ENCODE measurements at places on chromosomes 2 and 18. TPM values are rescaled to one million over a fixed set of nuclear protein-coding genes. Genes with fewer than 3 reads are reported as not detected.

DAPL1 gene
- not detected for total RNA-seq

- no peaks in the 10 kb centered on the region for H3K4me1 ChIP-seq
- no peaks in the 10 kb centered on the region for H3K27me3 ChIP-seq
- H3K27ac ChIP-seq: no peak overlapping the region
- no peaks in the 10 kb centered on the region for H3K36me3 ChIP-seq
Observed at GRCh38 chr18:227374-227773, 40.5 kb downstream of the THOC1 start.

- H3K27ac ChIP-seq: no peak overlapping the region
- no peaks in the 10 kb centered on the region for H3K27me3 ChIP-seq
- no peaks in the 10 kb centered on the region for H3K36me3 ChIP-seq
- H3K4me1 ChIP-seq: no peaks in the 10 kb centered on the region
- H3K4me3 ChIP-seq: no peak overlapping the region
Observed at GRCh38 chr18:68054669-68055068, 538.1 kb upstream of the DSEL start.

DNA sequence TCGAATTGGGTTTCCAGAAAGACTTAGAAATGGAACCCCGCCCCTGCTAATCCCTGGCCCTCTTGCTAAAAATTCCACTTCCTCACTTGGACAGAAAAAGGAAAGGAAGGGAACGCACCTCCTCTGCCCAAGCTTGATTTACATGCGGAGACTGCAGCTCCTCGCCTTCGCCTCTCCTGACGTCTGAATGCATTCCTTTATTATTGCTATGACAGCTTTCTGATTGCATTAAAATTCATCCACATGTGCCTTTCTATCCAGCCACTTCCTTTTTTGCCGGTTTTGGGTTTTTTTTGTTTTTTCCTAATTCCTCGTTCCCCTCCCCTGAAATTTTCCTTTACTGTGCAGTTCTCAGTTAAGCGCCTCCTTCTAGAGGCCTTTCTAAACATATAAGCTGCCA is 287.8 kb downstream of the CELF4 start:
- DNase-seq: no peak
- no peak overlapping the region for H3K4me3 ChIP-seq
- H3K27me3 ChIP-seq: no peaks in the 10 kb centered on the region
- no peaks in the 10 kb centered on the region for H3K4me1 ChIP-seq

G6PC2 gene
- total RNA-seq: not detected

ALPI gene
- 4.4 TPM for total RNA-seq

- H3K4me1 ChIP-seq: no peaks in the 10 kb centered on the region
- no peaks in the 10 kb centered on the region for H3K36me3 ChIP-seq
- H3K4me3 ChIP-seq: no peak overlapping the region
Observed at GRCh38 chr2:76812156-76812555, 710.0 kb downstream of the LRRTM4 start.

SLC16A14 gene
- 0.19 TPM for total RNA-seq

GRCh38 chr2:213696442-213696841 is 412.2 kb downstream of the SPAG16 start:
- no peak overlapping the region for H3K27ac ChIP-seq
- no peaks in the 10 kb centered on the region for H3K27me3 ChIP-seq
- no peak overlapping the region for H3K4me3 ChIP-seq
- DNase-seq: no peak
- no peaks in the 10 kb centered on the region for H3K4me1 ChIP-seq

GRCh38 chr2:205531489-205532148 is 150.7 kb upstream of the NRP2 start:
- H3K4me1 ChIP-seq: no peaks in the 10 kb centered on the region
- no peak for DNase-seq
- H3K36me3 ChIP-seq: no peaks in the 10 kb centered on the region

CPLX4 gene
- total RNA-seq: not detected

DNA sequence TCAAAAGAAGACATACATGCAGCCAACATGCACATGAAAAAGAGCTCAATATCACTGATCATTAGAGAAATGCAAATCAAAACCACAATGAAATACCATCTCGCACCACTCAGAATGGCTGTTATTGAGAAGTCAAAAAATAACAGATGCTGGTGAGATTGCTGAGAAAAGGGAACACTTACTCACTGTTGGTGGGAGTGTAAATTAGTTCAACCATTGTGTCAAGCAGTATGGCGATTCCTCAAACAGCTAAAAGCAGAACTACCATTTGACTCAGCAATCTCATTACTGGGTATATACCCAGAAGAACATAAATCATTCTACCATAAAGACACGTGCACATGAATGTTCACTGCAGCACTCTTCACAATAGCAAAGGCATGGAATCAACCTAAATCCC is 95.5 kb upstream of the XIRP2 start:
- DNase-seq: no peak
- no peak overlapping the region for H3K4me3 ChIP-seq
- H3K27me3 ChIP-seq: no peaks in the 10 kb centered on the region
- no peaks in the 10 kb centered on the region for H3K4me1 ChIP-seq

PNKD gene
- total RNA-seq: 42.9 TPM

ABCB6 gene
- total RNA-seq: 66.0 TPM

GAL3ST2 gene
- total RNA-seq: 6.8 TPM

RPIA gene
- total RNA-seq: 33.2 TPM

GRCh38 chr2:182698671-182699070 is 17.4 kb upstream of the DNAJC10 start:
- H3K27me3 ChIP-seq: no peaks in the 10 kb centered on the region
- H3K27ac ChIP-seq: no peak overlapping the region
- no peak for DNase-seq
- H3K4me1 ChIP-seq: no peaks in the 10 kb centered on the region
- H3K36me3 ChIP-seq: no peaks in the 10 kb centered on the region

GRCh38 chr2:223649554-223650533 is 47.7 kb upstream of the SCG2 start:
- no peak overlapping the region for H3K27ac ChIP-seq
- no peaks in the 10 kb centered on the region for H3K36me3 ChIP-seq
- no peaks in the 10 kb centered on the region for H3K4me1 ChIP-seq
- H3K27me3 ChIP-seq: no peaks in the 10 kb centered on the region
- DNase-seq: no peak

GRCh38 chr2:69164061-69164778 is 151.2 kb downstream of the ANTXR1 start:
- H3K27me3 ChIP-seq: no peaks in the 10 kb centered on the region
- H3K4me1 ChIP-seq: peaks cover 11% of the 10 kb centered on the region
- no peak for DNase-seq
- H3K27ac ChIP-seq: no peak overlapping the region

DNA sequence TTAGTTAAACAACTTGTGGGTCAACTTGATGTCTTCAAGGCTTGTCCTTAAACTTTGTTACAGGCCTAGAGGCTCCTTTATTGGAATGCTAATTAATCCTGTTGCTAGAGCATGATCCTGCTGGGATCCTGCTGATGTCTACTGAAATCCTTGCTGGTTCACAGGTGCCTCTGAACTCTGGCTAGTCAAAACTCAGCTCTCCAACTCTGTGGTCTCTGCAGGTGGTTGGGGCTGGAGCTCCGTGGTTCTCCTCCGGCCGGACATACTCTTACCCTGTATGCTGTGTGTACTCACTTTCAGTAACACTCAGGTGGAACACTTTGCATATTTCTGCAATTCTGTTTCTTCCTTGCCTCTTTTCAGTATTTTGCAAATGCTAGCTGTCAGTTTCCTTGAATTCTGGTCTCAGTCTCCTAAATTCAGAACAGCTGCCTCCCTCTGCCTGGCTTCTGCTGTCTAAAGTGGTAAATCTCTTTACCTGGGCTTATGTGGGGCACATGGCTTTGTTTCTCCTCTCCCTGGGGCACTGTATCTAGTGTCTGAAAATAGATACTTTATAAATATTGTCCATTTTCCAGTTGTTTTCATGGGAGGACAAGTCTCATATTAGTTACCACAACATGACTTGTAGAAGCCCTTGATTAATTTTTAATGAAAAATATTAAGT is 113.0 kb downstream of the ATP9B start:
- no peak overlapping the region for H3K27ac ChIP-seq
- H3K27me3 ChIP-seq: no peaks in the 10 kb centered on the region
- no peaks in the 10 kb centered on the region for H3K4me1 ChIP-seq
- no peaks in the 10 kb centered on the region for H3K36me3 ChIP-seq

ALPG gene
- 2.5 TPM for total RNA-seq

INHBB gene
- total RNA-seq: 28.6 TPM

DNA sequence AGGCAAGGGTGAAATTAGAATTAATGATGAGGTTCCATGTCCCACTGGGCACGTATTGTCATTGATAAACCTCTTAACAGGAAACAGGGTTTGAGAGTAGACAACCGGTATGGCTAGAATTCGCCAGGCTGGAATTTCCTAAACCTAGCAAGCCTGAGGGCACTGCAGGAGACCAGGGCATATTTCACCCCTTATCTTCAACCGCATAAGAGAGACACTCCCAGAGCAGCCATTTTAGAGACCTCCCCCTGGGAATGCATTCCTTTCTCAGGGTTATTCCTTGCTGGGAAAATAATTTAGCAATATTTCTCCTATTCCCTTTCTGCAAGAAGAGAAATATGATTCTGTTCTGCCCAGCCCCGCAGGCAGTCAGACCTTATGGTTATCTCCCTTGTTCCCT is 334.6 kb upstream of the LYPD1 start:
- DNase-seq: no peak
- no peaks in the 10 kb centered on the region for H3K36me3 ChIP-seq
- H3K27me3 ChIP-seq: no peaks in the 10 kb centered on the region
- no peak overlapping the region for H3K4me3 ChIP-seq

DNA sequence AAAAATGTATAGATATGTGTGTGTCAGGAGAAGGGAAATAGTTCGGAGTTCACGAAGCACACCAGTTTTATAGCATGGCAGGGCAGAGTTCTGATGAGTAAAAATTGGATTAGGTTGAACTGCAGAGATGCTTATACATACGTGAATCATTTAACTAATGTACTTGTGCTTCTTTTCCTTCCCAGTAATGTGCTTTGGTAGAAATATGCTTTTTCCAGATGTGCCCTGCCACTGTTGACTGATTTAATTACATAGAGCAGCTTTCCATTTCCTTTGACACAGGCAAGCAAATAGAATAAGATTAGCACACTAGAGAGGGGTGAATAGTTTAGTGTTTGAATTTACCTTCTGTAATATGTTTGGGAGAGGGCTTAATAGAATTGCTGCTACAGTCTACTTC is 28.9 kb upstream of the ARMC9 start:
- no peak overlapping the region for H3K27ac ChIP-seq
- peaks cover 8% of the 10 kb centered on the region for H3K4me1 ChIP-seq

DNA sequence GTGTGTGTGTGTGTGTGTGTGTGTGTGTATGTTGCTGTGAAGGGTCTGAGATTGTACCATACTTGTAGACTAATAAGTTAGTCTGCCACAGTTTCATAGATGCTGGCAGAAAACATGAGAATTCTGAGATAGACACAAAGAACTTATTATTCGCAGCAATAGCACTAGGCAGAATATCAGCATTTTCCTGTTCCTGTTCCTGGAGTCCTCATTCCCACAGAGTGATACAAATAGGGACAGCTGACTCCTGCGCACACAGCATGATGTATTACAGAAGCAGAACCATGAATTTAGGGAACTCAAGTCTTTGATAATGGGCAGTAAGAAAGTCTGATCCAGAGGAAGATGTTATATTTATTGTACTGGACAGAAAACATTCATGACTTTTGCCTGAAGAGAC is 1466.3 kb downstream of the DPP10 start:
- no peaks in the 10 kb centered on the region for H3K4me1 ChIP-seq
- H3K36me3 ChIP-seq: no peaks in the 10 kb centered on the region
- no peak overlapping the region for H3K27ac ChIP-seq
- no peaks in the 10 kb centered on the region for H3K27me3 ChIP-seq
- no peak overlapping the region for H3K4me3 ChIP-seq

- no peaks in the 10 kb centered on the region for H3K4me1 ChIP-seq
- no peaks in the 10 kb centered on the region for H3K27me3 ChIP-seq
- no peak for DNase-seq
- H3K36me3 ChIP-seq: no peaks in the 10 kb centered on the region
- no peak overlapping the region for H3K4me3 ChIP-seq
Observed at GRCh38 chr2:128450211-128451024, 131.8 kb upstream of the HS6ST1 start.

ATG9A gene
- 59.6 TPM for total RNA-seq

OSBPL1A gene
- 15.9 TPM for total RNA-seq

GRCh38 chr2:164764474-164764873 is 77.1 kb downstream of the COBLL1 start:
- no peaks in the 10 kb centered on the region for H3K27me3 ChIP-seq
- H3K27ac ChIP-seq: no peak overlapping the region
- DNase-seq: no peak
- no peaks in the 10 kb centered on the region for H3K36me3 ChIP-seq

DNA sequence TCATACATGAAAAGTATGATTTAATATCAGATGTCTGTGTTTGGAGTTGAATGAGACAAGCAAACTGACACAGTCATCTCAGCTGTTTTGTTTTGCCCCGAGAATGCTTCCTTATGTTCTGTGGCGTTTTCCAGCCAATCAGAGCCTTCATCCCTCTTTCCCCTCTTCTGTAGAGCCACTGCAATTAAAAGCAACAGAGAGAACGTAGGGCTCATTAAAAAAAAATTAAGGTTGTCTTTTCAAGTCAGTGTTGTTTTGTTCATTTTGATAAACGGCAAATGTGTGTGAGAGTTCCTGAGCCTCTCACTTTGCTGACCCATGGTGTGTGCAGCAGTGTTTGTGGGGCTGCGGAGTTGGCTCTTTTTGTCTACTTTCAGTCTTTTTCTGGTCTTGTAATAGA is 216.0 kb downstream of the FHOD3 start:
- no peaks in the 10 kb centered on the region for H3K27me3 ChIP-seq
- no peak for DNase-seq
- no peak overlapping the region for H3K27ac ChIP-seq
- H3K4me3 ChIP-seq: no peak overlapping the region
- no peaks in the 10 kb centered on the region for H3K4me1 ChIP-seq
- H3K36me3 ChIP-seq: no peaks in the 10 kb centered on the region

CCL20 gene
- 3.5 TPM for total RNA-seq

GALNT5 gene
- 6.8 TPM for total RNA-seq

DNA sequence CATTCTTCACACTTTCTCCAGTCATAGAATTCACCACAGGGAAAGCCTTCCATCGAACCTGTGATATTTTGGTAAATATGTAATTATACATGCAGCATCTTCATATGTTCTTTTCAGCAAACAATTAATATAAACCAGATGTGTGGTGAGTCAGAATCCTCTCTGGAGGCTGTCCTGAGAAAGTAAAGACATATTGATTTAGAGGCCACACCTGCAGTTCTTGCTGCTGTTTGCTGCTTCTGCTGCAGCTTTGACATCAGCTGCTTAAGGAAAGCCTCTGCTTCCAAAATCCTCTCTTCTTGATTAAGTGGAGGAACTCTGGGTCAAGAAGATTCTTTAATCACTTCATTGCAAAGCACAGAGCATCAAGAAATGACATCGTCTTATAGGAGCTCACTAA is 568.8 kb upstream of the ZEB2 start:
- H3K4me3 ChIP-seq: no peak overlapping the region
- no peaks in the 10 kb centered on the region for H3K36me3 ChIP-seq
- no peaks in the 10 kb centered on the region for H3K4me1 ChIP-seq
- H3K27ac ChIP-seq: no peak overlapping the region
- no peak for DNase-seq

GRCh38 chr2:121066526-121066925 is 218.5 kb downstream of the TFCP2L1 start:
- H3K36me3 ChIP-seq: no peaks in the 10 kb centered on the region
- H3K27ac ChIP-seq: no peak overlapping the region
- H3K27me3 ChIP-seq: no peaks in the 10 kb centered on the region
- no peak for DNase-seq
- no peak overlapping the region for H3K4me3 ChIP-seq
- H3K4me1 ChIP-seq: no peaks in the 10 kb centered on the region
